ENCODE measurements at places on chromosomes 11 and 22.

GRCh38 chr11:11346303-11346702 is 6.7 kb downstream of the CSNK2A3 start:
- no peak for DNase-seq

DNA sequence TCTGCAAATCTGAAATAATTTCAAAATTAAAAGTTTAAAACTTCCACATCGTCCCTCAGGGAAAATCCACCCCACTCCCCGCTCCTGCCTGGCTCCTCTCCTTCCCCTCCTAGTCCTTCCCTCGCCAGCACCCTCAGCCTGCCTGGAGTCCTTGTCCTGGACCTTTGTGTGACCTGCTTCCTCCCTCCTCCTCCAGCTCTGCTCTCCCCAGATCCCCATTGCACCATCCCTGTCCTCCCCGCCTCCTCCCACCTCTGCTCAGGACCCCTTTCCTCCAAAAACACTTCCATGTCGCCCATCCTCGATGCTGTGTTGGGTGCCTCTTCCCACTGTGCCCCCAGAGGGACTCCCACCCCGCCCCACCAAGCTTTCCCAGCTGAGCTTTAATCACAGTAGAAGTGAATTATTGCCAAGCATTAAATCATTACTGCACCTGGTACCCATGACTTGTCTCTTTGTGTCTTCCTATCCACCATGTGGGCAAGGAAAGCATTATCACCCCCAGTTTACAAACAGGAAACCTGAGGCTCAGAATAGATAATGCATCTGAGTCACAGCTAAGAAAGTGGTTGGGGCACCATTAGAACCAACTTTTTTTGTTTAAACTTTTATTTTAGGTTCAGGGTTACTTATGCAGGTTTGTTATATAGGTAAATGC is 2.4 kb upstream of the ZP1 start:
- no peak for DNase-seq

DNA sequence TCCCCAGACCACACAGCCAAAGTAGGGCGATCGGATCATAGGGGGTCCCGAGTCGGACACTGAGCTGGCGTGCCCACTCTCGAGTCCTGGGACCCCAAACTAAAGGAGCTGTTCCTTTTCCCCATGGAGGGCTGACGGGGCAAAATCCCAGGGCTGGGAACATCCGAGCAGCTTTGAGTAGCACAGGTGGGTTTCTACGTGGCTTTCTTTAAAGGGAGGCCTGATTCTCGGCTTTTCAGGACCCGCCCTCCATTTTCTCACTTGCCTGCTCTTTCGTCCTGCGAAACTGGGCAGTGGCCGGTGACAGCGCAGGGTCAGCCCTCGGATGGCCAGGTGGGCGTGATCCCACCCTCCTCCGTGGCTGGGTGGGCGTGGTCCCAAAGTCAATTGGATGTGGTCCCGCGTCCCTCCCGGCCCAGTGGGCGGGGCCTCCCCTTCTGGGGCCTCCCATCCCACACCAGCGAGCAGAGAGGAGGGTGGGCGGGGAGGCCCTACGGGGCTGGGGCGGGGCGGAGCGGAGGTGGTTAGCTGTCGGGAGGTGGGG is 17.5 kb upstream of the TXNRD2 start:
- DNase-seq = no peak

GRCh38 chr11:134536219-134536618 is 124.2 kb upstream of the B3GAT1 start:
- DNase-seq = no peak

DNA sequence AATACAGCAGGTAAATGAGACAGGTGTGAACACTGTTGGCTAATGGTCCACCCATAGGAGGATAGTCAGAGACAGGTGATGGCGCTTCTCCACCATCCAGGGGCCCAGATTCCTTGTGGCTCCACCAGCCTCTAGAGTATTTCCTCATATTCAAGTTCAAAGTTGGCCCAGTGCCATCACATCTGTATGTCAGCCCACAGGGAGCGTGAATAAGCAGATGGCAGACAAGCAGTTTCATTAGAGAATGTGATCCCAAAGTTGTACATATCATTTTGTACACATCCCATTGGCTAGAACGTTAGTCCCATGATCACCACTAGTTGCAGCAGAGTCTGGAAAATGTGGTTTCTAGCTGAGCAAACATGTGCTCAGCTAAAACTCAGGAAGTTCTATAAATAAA is 11.0 kb upstream of the CWF19L2 start:
- no peak for DNase-seq

GRCh38 chr11:71222318-71223080 is 29.9 kb downstream of the SHANK2 start:
- DNase-seq = no peak

DNA sequence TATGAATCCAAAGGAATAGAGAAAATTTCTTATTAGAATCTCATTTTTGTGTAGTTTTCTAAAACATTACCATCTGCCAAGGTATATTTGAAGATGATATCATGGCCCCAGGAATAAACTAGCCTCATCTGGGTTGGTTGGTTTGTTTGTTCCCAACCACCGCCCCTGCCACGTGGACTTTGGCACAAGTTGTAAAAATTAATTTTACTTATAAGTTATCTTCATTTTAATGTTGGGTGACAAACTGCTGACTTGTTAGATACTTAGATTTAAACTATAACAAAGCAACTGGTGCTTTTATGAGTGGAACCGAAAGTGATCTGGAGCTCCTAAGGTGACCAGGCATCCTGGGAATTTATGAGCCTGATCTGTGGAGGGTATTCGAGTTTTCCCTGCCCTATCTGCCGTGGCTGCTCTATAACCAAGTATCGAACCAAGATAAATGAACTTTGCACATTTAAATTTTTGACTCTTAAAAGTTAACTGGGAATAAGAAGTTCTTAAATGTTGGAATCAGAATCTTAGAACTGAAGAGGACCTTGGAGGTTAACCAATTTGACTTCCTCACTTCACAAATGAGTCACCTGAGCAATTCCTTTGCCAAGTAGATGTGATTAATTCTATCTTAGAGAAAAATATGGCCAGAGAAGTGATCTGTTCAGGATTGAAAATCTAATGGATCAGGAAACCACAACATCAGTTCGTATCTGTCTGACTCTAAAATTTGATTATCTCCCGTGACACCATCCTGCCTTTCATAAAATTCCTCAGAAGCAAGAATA is 129.1 kb upstream of the ARHGAP42 start:
- no peak for DNase-seq

GRCh38 chr11:102410382-102410784 is 42.2 kb downstream of the TMEM123 start:
- DNase-seq = no peak

GRCh38 chr11:748007-748359 is 719 bp downstream of the TALDO1 start:
- DNase-seq = no peak

DNA sequence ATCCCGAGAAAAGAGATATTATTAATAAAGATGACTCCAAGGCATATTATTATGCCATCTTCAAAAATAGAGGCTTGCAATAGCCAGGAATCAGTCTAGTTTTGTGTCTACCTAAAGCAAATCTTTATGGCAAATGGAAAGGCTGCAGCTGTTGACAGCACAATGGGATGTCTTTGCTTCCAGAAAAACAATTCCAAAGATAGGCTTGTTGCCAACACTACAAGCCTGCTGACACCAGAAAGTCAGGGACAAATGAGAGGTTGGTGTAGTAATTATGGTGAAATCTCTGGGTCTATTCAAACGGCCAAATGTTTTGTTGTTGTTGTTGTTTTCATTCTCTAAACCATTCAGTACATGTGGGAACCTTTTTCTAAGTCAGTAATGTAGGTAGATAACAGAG is 101.8 kb downstream of the LUZP2 start:
- no peak for DNase-seq

DNA sequence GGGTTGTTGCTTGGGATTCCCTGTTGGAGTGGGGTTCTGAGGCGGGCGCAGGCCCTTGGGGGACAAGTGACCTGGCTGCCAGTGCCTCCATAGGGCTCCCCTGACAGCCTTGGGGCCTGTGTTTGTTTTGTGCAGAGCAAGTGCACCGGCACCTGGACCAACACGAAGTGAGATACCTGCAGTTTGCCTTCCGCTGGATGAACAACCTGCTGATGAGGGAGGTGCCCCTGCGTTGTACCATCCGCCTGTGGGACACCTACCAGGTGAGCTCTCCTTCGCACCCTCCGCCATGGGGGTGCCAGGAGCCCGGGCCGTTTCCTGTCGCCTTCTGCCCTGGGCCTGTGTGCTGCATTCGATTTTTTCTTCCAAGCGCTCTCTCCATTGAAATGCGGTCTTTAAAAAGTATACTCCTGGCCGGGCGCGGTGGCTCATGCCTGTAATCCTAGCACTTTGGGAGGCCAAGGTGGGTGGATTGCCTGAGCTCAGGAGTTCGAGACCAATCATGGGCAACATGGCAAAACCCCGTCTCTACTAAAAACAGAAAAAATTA is 274.6 kb downstream of the TBC1D22A start:
- no peak for DNase-seq

GRCh38 chr11:111379602-111380136 is 594 bp upstream of the POU2AF1 start:
- peak; percentile 63 for DNase-seq

GRCh38 chr11:16526947-16527346 is 170.6 kb upstream of the SOX6 start:
- no peak for DNase-seq

DNA sequence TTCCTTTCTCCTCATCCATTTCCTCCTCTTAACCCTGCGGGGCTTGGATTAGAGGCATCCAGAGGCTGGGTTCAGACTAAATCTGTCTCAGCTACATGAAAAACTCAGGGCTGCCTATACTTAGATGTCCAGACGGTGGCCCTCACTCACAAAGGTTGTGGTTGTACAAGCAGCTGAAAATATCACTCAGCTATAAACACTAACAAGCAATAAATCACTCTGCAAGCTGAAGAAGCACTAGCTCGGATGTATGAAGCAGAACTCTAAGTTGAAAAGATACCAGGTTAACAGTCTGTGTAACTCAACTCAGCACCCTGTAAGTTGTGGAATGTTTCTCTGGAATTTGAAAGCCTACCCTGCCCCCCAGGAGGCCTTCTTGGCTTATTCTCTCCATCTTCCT is 82.9 kb downstream of the EXT2 start:
- no peak for DNase-seq

- no peak for DNase-seq
These were observed 74.6 kb downstream of the CELSR1 start for GRCh38 chr22:46462726-46463371.

DNA sequence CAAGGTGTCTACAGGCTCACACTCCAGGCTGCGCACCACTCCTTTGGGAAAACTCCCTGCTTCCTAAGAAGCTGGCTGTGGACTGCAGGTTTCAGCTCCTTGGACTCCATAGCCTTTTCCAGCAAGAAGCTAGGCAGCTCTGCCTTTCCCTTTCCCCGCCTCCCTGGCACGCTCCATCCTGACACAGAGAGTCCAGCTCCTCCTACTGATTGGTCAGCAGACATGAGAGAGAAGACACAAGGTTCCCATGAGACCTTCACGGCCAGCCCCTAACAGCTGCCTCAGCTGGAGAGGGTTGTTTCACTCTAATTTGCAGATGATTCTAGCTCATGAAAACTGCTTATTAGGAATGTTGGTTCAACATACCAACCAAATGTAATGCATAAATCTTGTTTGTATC is 27.6 kb downstream of the TENM4 start:
- DNase-seq = no peak

- DNase-seq = no peak
These were observed 14.1 kb downstream of the HRAS start for GRCh38 chr11:521177-521688.

All from CD4-positive, alpha-beta T cell treated with Interferon gamma for 1 hour (primary cell).